Stimulated activated CD4-positive, alpha-beta T cell treated with anti-CD3 and anti-CD28 coated beads, Interleukin-4, amount 100 ng/mL, for 1 hour (primary cell): ENCODE measurements at places on chromosomes 6 and 20.

- peak; percentile 26 for DNase-seq
Measured at GRCh38 chr6:35601331-35602132, 87.2 kb downstream of the FKBP5 start.

- DNase-seq, result no peak
Measured at GRCh38 chr6:14881398-14881797, 364.5 kb upstream of the JARID2 start.

GRCh38 chr20:53159160-53159559 lies 187.0 kb downstream of the TSHZ2 start:
- DNase-seq, result no peak

DNA sequence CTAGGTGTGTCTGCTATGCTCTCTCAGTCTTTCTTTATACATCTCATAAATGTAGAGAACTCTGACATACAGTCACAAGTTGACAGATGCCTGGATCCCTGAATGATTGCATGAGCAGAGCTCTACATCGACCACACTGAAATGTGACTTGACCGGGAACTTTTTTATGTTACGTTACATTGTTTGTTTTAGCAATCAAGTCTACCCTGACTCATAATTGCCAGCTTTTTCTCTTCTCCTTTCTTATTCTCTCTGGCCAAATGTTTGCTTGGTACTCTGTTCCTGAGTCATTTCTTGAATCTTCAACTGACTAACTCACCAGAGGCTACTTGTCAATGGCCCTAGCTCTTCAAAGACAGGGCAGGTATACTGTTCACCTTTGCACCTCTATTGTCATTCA lies 213.6 kb upstream of the DTNBP1 start:
- no peak for DNase-seq

GRCh38 chr6:150249261-150249660 lies 106.4 kb downstream of the PPP1R14C start:
- no peak for DNase-seq

GRCh38 chr6:29559524-29560287 lies at the start of gene UBD:
UBD (minus strand) TSS chr6:29559732; CDS start chr6:29559701, 31 bp downstream.
- DNase-seq, result no peak

GRCh38 chr20:58797371-58798338 lies 53.0 kb downstream of the GNAS-AS1 start:
- DNase-seq, result no peak

GRCh38 chr6:7630792-7631191 lies 40.8 kb downstream of the SNRNP48 start:
- DNase-seq, result no peak

- DNase-seq, result no peak
Measured at GRCh38 chr6:6458172-6458571, 130.3 kb upstream of the LY86 start.

DNA sequence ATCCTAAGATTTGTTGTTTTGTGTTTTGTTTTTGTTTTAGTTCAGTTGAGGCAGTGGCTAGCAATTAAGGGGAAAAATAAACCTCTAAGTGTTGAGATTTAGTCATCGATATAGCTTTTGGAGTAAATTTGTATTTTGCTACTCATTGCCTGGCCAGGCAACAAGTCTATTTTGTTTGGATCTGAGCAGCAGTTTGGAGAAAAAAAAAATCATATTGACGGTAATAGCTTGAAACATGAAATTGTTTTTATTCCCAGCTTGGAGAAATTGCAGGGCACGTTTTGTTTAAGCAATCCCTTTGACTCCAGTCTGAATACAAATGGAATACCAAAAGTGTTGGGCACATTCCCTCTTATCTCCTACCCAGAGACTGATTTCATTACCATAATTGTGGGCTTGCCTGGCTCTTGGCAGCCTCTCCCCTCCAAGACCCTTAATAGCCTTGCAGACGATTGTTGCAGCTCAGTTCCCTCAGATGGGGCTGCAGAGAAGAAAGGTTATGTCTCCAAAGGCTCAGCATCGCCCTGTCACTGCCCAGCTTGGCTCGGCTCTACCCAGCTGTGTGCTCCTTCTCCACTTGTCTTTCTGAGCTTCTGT lies 56.0 kb downstream of the ISM1 start:
- no peak for DNase-seq

GRCh38 chr6:123838505-123839234 lies 35.0 kb downstream of the NKAIN2 start:
- no peak for DNase-seq

DNA sequence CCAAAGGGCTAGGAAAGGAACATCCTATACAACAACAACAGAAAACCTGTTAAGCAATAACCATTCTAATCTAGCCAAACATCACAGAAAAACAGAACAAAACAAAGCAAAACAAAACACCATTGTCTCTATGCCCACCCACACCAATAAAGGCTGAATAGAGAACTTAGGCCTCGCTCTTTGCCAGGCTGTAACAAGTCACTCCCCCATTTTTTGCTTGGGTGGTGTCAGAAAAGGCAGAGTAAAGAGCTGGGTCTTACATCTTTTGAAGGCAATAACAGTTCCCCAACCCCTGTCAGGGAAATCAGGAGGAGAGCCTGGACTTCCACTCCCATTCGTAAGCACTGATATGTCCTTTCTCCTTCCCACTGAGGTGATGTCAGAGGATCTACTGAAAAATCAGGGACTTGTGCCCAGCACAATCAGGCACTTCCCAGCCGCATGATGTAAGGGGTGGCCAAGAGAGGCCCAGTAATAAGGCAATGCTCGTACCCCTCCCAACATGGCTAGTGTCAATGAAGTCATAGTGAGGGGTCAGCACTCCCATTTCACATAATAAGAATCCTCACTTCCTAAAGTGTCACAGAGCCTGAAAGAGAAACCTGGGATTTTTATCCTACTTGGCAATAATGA lies 31.0 kb downstream of the THEMIS start:
- no peak for DNase-seq

GRCh38 chr6:109024784-109025183 lies 69.9 kb downstream of the SESN1 start:
- no peak for DNase-seq

GRCh38 chr6:41921712-41921998 lies 356 bp downstream of the BYSL start:
- DNase-seq, result no peak

DNA sequence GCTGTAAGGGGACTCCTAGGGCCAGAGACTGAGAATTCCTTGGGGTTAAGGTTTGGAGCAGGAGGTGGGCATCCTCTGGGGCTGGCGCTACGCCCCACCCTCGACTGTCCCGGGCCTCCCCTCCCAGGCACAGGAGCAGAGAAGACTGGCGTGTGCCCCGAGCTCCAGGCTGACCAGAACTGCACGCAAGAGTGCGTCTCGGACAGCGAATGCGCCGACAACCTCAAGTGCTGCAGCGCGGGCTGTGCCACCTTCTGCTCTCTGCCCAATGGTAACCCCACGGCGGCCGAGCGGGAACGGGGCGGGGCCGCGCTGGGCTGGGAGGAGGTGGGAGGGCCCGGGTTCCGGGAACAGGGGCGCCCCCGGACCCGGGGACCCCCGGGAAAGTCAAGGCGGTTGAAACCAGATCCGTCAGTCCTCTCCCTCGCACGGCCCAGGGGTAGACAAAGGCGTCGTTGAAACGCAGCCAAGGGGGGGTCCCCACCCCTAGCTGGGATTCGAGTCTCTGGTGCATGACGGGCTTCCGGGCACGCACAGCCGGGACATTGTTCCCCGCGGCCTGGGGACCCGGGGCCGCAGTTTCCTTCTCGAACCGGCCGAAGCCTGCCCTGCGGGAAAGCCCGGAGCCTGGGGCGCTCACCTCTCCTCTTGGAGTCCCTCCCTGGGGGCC lies 844 bp downstream of the WFDC2 start:
- peak; percentile 17 for DNase-seq

DNA sequence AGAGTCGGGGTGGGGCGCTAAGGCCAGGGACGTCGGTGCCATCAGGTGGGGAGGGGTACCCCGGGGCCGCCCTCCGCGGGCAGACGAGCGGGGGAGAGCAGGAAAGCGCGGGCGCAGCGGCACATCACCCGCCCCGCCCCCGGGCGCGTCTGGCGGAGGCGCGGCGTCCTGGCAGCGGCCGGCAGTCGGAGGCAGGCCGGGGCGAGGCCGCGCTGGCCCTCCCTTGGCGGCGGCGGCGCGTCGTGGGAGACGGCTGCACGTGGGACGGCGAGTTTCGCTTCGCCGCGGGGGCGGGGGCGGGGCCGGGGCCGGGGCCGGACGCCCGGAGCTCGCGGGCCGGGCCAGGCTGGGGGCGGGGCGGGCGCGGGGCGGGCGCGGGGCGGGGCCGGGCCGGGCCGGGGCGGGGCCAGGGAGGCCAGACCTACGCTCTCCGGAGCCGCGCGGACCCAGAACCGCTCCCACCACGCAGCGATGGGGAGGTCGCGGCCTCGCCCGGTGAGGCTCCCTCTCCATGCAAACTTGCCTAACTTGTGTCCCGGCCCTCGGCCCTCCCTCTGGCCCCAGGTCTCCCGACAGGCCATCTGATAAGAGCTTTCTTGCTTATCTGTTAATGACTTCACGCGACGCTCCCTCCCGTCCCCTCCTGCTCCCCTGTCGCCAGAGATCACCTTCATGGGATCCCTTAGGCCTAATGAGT lies 12.5 kb downstream of the ITPR3 start:
- peak; percentile 60 for DNase-seq

DNA sequence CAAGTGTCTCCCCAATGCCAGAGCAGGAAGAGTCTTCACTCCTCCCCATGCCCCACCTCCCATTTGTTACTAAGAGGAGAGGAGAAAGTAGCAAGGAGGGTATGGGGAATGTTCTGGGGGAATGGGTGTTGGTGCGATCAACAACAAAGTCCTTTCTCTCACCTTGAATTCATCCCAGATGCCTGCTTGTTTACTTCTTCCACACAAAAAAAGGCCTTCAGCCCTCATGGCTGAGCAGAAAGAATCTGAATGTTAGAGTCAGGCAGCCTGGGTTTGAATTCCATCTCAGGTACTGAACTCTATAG lies 9.9 kb downstream of the MOG start:
- DNase-seq, result no peak

GRCh38 chr6:150118627-150119026 lies 24.2 kb upstream of the PPP1R14C start:
- DNase-seq, result no peak

- no peak for DNase-seq
Measured at GRCh38 chr6:149854532-149854931, 9.6 kb downstream of the LRP11 start.

DNA sequence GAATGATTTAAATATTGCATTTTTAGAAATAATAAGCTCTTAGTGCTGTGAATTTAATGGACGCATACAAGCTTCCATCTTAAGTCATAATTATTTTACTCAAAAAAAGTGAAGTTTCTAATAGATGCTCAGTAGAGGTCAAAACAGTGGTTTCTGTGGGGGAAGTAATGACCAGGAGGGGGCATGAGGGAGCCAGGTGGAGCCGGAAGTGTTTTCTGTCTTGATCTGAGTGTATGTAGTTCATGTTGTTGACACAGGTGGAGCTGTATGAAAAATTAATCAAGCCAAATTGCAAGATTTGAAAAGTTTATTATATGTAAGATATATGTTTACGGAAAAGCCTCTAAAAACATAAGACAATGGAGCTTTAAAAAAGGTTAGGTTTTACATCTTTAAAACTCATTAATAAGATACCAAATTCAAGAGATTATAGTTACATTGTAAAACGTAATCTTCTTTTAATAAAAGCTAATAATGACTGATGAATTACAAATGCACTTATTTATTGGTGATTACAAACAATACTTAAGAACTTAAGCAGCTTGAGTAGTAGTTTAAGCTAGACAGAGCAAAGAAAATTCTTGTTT lies 68.0 kb downstream of the PLAGL1 start:
- peak; percentile 36 for DNase-seq

DNA sequence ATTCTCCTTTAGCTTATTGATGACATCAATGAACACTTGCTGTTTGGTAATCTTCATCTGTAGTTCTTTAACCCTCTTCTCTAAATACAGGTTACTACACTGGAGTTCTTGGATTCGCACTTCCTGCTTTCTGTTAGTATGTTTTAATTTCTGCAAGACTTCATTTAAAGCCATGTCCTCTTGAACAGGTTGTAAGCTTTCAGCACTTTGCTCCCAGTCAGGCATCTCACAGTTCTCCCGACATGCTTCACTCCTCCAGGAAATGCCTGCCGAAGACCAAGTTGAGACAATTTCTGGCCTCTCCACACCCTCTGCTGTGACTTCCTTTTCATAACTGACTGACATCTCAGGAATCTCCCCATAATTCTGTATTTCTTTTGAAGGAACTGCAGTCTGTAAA lies 15.8 kb downstream of the CAGE1 start:
- no peak for DNase-seq

- no peak for DNase-seq
Measured at GRCh38 chr6:121839896-121840295, 404.4 kb downstream of the GJA1 start.

- no peak for DNase-seq
Measured at GRCh38 chr6:168650671-168651111, 209.7 kb downstream of the SMOC2 start.

DNA sequence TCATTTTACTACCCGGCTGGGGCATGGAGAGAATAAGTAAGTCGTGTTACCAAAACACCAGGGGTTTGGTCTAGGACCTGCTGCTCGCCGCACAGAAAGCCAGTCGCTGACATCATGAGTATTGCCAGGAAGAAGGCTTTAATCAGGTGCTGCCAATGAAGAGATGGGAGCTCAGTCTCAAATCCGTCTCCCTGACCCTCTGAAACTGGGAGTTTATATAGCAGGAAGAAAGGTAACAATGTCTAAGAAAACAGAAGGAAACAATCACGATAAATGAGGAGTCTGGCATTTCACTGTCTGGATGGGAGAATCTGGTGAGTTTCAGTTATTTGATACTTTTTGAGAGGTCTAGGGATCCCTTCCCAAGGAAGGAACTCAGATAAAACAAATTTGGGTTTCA lies 437.9 kb upstream of the JARID2 start:
- no peak for DNase-seq

DNA sequence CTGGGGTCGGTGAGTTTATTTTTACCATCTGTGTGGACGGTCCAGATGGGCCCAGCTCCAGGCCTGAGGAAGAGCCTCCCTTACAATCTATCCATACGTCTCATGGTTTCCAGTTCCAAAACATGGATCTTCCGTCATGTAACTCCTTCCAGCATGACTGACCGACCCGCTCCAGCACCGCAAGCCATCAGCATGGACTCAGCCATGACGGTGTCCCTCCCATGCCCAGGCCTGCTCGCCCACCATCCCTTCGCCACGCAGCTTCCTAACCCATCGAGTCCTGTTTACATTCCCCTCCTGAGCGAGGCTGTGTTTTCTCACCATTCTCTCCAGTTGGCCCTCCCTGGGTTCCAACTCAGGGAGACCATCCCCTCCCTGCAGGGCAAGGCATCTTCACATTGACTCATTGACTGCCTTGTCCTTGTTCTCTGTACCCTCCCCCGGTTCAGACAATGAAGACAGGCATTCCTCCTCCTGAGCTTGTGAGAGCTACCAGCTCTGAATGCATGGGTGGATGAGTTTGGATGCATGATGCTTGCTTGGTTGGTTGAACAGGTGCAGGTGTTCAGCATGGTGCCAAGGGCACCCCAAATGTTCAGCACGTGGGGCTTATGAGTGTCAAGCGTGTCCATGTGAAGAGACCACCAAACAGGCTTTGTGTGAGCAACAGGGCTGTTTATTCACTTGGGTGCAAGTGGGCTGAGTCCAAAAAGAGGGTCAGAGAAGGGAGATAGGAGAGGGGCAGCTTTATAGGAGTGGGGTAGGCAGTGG lies 235.8 kb downstream of the SMOC2 start:
- no peak for DNase-seq

GRCh38 chr6:36340618-36341454 lies 4.1 kb upstream of the BNIP5 start:
- DNase-seq, result peak; percentile 77

- no peak for DNase-seq
Measured at GRCh38 chr20:10067321-10067720, 32.5 kb downstream of the ANKEF1 start.

- no peak for DNase-seq
Measured at GRCh38 chr6:111338843-111339242, 144.2 kb downstream of the REV3L start.
